ENCODE measurements at places on chromosomes 7 and 10. TPM values are rescaled to one million over a fixed set of nuclear protein-coding genes. Genes with fewer than 3 reads are reported as not detected.

DNA sequence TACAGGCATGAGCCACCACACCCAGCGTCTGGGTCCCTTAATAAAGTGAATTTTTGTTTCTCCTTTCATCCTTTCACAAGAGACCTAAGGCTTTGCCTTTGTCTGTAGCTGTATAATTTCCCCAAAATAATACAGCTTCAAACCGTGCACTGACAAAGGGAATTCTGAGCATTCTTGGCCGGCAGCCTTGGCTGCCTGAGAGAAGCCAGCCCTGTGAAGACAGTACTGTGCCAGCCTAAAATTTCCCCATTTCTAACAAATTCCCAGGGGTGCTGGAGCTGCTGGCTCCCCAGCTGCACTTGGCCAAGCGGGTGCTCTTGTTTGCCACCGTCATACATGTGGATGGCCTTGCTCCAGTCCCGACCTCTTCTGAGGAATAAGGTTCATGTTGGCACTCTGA, 106.2 kb downstream of the ZMYND11 start:
- H3K27me3 ChIP-seq, result no peaks in the 10 kb centered on the region
- no peak overlapping the region for H3K4me3 ChIP-seq
- no peaks in the 10 kb centered on the region for H3K4me1 ChIP-seq
- H3K27ac ChIP-seq, result no peak overlapping the region

DNA sequence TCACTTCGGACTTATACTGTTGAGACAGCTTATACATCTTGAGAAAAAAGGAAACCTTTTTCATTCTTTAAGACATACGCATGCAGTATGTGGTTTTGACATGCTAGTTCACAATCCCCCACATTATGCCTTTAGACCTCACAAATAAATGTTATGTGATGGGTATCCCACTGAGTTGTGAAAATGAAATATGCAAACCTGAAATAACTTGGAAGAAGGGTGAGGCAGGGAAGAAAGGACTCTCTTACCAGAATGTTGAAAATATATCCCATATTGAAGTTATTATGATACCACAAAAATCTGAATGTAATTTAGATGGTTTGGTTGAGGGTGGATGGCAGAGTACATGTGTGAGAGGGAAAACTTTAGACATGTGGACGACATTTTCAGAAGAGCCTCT, 379.8 kb downstream of the BBS9 start:
- no peaks in the 10 kb centered on the region for H3K4me1 ChIP-seq
- H3K36me3 ChIP-seq, result peaks cover 11% of the 10 kb centered on the region
- H3K27me3 ChIP-seq, result no peaks in the 10 kb centered on the region
- DNase-seq, result no peak

DGKI gene
- total RNA-seq, result 2.0 TPM

DNA sequence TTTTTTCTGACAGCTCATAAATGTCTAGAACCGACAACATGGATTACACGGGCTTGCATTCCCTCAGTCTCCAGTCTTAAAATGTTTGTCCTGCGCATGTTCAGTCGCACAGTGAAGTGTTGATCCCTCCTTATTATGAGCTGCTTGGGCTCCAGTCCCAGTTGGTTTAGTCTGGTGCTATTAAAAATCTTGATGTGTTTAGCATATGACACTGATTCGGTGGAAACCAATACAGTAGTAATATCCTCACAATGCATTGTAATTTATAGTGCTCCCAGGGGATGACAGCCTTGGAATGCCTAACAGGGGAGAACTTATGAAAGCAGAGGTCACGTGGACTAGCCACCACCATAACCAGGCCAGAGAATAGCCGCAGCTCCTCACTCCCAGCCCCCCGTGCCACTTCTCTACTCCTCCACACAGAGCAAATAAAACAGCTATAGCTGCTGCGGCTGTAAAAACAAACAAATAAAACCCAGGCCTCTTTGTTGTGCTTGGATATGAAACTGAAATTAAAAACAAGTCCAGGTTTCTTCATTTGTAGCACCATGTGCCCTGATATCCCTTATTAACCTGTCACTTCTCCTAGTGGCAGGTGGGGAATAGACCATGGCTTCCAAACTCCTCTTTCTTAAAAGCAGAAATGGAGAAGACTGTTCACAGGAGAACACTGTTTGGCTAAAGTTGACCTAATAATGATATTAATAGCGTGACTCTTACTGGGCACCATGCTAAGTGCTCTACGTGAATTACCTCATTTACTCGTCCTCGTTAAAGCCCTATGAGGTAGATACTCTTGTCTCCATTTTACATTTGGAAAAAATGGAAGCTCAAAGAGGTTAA, 7.7 kb downstream of the DPCD start:
- DNase-seq, result no peak
- H3K27ac ChIP-seq, result no peak overlapping the region
- H3K36me3 ChIP-seq, result no peaks in the 10 kb centered on the region
- H3K4me3 ChIP-seq, result no peak overlapping the region

DNA sequence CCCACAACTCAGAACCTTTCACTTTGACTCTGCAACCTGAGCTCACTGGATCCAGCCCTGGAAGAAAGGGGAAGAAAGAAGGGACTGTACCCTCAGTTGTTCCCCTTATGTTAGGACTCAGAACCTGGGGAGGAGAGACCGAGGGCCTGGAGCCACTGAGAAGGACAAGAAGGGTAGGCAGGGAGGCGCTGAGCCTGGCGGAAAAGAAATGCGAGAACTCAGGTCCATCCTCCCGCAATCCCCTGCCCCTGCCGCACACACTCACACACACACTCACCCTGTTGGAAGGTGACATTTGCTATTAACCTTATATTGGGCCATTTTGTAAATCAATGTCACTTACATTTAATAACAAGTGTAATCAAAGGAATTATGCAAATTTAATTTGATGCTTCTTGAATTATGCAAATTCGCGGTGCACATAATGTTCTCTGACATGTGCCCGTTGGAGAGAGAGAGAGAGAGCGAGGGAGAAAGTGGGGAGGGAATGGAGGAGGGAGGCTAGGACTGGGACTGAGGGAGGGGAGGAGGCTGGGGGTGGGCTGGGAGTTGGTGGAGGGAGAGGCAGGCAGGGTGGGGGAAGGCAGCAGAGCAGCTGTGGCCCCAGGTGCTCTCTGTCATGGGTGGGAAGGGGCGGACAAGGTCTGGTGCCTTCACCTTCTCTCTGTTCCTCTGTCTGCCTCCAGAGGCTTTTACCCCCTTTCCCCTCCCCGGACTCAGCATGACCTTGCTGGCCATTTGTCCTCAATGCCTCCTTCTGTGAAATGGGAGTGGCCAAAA, 99.6 kb upstream of the PAX2 start:
- H3K36me3 ChIP-seq, result no peaks in the 10 kb centered on the region
- no peak for DNase-seq
- peaks cover 2% of the 10 kb centered on the region for H3K4me1 ChIP-seq
- no peak overlapping the region for H3K4me3 ChIP-seq
- no peak overlapping the region for H3K27ac ChIP-seq
- peaks cover 56% of the 10 kb centered on the region for H3K27me3 ChIP-seq

GRCh38 chr7:124152859-124153692, 120.2 kb upstream of the TMEM229A start:
- no peaks in the 10 kb centered on the region for H3K4me1 ChIP-seq
- H3K36me3 ChIP-seq, result no peaks in the 10 kb centered on the region
- H3K4me3 ChIP-seq, result no peak overlapping the region
- no peak for DNase-seq
- H3K27ac ChIP-seq, result no peak overlapping the region

DNA sequence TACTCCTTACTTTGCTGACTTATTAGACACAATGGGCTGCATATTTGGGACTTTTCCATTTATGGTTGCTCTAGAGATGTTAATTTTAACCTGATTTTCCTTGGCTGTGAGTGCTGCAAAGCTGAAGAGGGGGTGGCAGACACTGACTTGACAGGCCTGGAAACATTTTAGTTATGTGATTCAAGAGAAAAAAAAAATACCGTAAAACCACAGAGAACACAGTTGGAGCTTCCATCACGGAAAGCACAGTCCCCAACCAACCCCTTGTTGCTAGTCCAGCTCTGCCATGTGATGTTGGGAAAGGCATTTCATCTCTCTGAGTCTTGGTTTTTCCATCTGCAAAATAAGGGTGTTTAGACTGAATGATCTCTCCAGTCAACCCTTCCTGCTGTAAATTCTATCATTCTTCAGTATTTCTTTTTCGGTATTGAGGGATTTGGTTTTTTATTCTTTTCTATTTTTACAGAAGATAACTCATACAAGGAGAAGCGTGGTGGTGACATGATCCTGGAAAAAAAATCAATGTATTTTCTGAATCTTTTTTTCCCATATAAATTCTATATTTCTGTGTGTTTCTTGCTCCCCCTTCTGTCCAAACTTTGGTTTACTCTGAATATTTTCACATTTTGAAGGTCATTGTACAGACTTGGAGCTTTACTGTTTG, 246.1 kb downstream of the REEP3 start:
- no peak overlapping the region for H3K4me3 ChIP-seq
- H3K36me3 ChIP-seq, result no peaks in the 10 kb centered on the region
- peaks cover 4% of the 10 kb centered on the region for H3K27me3 ChIP-seq
- no peaks in the 10 kb centered on the region for H3K4me1 ChIP-seq
- no peak for DNase-seq
- H3K27ac ChIP-seq, result no peak overlapping the region

MYH16 gene
- not detected for total RNA-seq

ERVW-1 gene
- not detected for total RNA-seq

GHRHR gene
- total RNA-seq, result not detected

AKR1C2 gene
- total RNA-seq, result 0.10 TPM

- peaks cover 49% of the 10 kb centered on the region for H3K4me1 ChIP-seq
- H3K27me3 ChIP-seq, result no peaks in the 10 kb centered on the region
- peaks cover 50% of the 10 kb centered on the region for H3K36me3 ChIP-seq
- no peak overlapping the region for H3K4me3 ChIP-seq
These were observed 58.4 kb downstream of the MKI67 start for GRCh38 chr10:128067691-128068397.

GRCh38 chr10:93070378-93071176, 3.1 kb upstream of the CYP26A1 start:
- DNase-seq, result no peak
- no peak overlapping the region for H3K4me3 ChIP-seq
- H3K27ac ChIP-seq, result no peak overlapping the region
- peaks cover 79% of the 10 kb centered on the region for H3K27me3 ChIP-seq
- no peaks in the 10 kb centered on the region for H3K36me3 ChIP-seq
- peaks cover 36% of the 10 kb centered on the region for H3K4me1 ChIP-seq

DNA sequence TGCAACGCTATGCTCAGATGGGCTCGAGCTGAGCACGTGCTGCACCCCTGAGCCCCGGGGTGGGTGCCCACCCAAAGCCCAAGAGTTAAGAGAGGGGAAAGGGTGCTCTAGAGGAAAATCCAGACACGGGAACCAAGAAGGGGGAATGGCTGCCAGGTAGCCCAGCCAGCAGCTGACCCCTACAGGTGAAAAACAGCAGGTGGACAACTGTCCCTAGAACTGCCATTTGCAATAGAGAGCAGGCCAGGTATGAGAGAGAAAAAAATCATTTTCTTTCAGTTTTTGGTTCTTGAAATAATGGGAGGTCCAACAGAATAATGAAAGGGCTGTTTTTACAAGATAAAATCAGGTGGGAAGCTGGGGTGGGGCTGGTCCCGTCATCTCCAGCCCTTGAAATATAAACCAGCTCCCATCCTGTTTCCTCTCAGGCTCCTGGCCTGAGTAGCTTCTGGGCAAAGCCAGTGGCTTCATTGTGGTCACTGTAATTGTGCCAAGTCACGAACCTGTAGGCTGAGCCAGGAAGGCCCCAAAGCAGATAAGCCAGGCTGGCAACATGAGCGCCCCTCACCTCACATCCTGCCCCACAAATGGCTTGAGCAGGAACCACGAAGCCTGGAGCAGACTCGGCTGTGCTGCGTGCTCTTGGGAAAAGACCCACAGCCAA, 257.8 kb downstream of the SNX10 start:
- peaks cover 12% of the 10 kb centered on the region for H3K27me3 ChIP-seq
- no peak overlapping the region for H3K27ac ChIP-seq
- H3K4me3 ChIP-seq, result no peak overlapping the region
- no peak for DNase-seq

GRCh38 chr10:14884082-14884481, 5.4 kb downstream of the SUV39H2 start:
- H3K4me3 ChIP-seq, result no peak overlapping the region
- peaks cover 21% of the 10 kb centered on the region for H3K36me3 ChIP-seq
- no peaks in the 10 kb centered on the region for H3K27me3 ChIP-seq
- H3K4me1 ChIP-seq, result peaks cover 23% of the 10 kb centered on the region
- no peak for DNase-seq

DNA sequence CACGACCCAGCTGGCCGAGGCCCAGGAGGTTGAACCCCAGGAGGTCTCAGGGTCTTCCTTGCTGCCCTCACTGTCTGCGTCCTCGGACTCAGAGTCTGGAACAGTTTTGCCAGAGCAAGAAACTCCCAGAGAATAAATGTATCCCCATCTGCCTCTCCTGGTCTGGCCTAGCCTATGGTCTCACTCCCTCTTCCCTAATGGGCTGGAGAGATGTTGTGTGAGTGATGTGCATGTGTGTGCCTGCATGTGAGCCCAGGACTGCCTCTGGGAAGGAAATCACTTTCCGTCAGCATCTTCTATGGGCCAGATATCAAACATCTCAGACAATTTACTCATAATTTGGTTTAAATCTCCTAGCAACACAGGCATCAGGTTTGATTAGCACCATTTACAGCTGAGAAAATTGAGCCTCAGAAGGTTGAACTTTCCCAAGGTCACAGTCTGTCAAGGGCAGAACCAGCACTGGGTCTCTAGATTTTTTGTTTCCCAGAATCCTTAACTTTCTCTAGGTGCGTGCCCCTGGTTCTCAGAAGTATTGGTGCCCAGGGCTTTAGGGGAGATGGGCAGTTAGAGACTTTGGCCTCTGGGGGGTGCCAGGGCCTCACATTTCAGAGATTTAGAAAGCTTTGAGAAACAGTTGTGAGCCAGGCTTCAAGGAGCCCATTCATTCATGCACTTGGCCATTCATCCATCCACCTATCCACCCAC, 4.9 kb downstream of the TMEM270 start:
- H3K4me1 ChIP-seq, result no peaks in the 10 kb centered on the region
- H3K27ac ChIP-seq, result no peak overlapping the region
- H3K27me3 ChIP-seq, result no peaks in the 10 kb centered on the region

NPY gene
- not detected for total RNA-seq

DNA sequence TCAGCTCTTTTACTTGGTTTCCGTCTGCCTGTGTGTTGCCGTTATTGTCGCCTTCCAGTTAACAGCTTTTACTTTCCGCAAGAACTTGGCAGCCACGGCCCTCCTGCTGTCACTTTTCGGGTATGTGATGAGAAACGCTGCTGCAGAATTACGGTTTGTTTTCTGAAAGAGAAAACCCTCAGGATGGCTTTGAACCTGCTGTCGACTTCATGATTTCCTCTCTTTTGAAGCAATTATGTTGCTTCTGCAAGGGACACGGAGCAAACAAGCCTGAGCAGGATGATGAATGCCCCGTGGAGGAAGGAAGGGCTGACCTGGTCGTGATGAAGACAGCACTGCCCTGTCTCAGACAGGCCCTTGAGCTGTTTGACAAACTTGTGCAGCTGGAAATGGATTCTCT, 339.8 kb downstream of the ABCA13 start:
- DNase-seq, result peak; percentile 5
- H3K36me3 ChIP-seq, result no peaks in the 10 kb centered on the region
- no peaks in the 10 kb centered on the region for H3K27me3 ChIP-seq
- H3K4me3 ChIP-seq, result no peak overlapping the region

GRCh38 chr7:50217401-50217800, 87.1 kb upstream of the IKZF1 start:
- no peak overlapping the region for H3K4me3 ChIP-seq
- peaks cover 55% of the 10 kb centered on the region for H3K4me1 ChIP-seq
- H3K27ac ChIP-seq, result no peak overlapping the region

- no peak overlapping the region for H3K27ac ChIP-seq
- DNase-seq, result no peak
- H3K4me3 ChIP-seq, result no peak overlapping the region
- H3K36me3 ChIP-seq, result no peaks in the 10 kb centered on the region
- no peaks in the 10 kb centered on the region for H3K4me1 ChIP-seq
These were observed 330.1 kb downstream of the PAXIP1 start for GRCh38 chr7:154672659-154673415.
